ENCODE measurements at places on chromosomes 1 and 21.
A peak's percentile ranks its signal among the peaks of the same experiment; 100 is the strongest.

GRCh38 chr1:244088161-244088560 lies 37.1 kb downstream of the ZBTB18 start:
- no peak for DNase-seq

DNA sequence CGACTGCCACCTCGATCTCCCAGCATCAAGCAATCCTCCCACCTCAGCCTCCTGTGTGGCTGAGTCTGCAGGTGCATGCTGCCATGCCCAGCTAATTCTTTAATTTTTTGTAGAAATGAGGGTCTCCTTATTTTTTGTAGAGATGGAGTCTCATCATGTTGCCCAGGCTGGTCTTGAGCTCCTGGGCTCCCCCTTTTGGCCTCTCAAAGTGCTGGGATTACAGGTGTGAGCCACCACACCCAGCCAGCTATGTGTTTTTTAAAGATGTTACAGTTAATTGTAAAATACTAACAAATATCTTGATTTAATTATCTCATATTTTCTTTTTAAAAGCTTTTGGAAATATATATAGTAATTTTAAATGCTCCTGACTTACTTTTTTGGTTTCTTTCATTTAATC lies 181.3 kb upstream of the DMRTA2 start:
- peak; percentile 13 for DNase-seq

GRCh38 chr1:162676750-162677149 lies 44.5 kb downstream of the DDR2 start:
- no peak for DNase-seq

- no peak for DNase-seq
These were observed 145.5 kb upstream of the POGK start for GRCh38 chr1:166693673-166694297.

- no peak for DNase-seq
These were observed 37.5 kb upstream of the ATP2B4 start for GRCh38 chr1:203589171-203589570.

DNA sequence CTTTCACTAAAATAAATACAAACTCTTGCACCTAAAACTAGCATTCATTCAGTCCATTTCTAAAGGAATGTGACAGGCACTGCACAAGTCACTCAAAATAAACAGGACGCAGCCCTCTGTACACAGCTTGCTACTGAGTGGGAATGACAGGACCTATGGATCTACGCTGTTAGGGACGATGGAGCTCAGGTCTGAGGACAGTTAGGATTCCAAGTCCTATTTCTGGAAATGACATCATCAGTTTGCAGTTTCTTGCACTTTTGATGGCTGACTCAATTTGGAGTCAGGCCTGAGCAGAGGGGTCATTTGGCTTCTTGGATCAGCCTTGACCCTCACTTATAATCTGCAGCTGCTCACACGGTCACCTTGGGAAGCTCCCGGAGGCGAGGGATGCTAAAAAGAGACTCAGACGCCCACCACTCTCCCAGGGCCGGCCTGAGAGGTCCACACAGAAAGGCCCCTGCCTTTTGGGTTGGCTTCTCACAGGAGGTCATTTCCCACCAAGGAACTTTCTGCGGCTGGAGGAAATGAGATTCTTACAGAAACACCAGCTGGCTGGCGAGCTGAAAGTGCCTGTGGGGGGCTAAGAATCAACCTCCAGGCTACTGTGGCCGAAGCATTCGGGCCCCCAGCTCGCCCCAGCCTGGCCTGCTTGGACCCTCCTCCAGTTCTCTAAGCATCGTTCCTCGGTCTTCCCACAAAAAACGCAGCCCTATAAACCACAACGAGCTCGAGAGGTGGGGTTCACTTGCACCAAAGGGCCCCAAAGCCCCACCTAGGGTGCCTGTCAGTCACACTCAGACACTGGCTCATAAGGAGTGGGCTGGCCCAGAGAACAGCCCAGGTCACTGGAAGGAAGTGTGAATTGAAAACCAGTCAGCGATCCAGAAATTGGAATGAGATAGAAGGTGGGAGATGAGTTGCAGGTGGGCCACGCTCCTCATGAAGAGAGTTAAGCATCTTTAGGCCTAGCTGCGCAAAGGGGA lies 8.9 kb upstream of the PDE9A start:
- no peak for DNase-seq

DNA sequence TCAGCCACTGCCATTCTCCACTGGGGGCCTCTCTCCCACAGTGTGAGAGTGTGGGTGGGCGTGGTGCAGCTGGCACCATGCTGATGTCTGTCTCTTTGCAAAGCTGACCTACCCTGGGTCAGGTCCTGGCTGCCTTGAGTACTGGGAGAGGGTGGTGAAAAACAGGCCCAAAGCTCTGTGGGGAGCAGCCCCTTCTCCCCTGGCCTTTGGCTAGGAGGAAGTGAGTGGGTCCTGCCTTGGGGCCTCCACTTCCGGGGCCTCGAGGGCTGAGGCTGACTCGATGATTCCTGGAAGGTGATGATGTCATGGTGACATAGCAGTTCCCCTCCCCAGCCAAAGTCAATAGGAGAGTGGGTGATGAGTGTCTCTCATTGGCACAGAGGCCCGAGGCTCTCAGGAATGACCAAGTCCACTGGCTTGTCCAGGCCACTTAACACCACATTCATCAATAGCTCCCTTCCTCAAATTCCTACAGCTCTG lies 53.0 kb downstream of the IER5 start:
- DNase-seq: no peak

- peak; percentile 55 for DNase-seq
These were observed 36.5 kb downstream of the MCOLN2 start for GRCh38 chr1:84960371-84960770.

DNA sequence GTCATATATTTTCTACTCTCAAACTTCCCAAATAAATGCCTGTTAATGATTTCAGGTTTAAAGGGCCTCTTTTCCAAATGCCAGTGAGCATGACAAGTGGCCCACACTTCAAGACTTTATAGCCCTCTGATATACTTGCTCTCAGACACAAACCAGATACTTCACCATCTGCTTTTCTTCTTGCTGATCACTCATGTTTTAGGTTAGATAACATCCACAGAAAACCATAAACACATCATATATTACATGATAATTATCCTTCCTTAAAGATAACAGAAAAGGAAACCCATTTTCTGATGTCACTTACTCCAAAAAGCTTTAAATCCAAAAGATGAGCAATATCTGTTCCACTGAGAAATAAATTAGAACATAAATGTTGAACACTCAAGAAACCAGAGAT lies 723.5 kb downstream of the LTN1 start:
- DNase-seq: no peak

- DNase-seq: no peak
These were observed 48.8 kb downstream of the NID1 start for GRCh38 chr1:236016083-236016482.

DNA sequence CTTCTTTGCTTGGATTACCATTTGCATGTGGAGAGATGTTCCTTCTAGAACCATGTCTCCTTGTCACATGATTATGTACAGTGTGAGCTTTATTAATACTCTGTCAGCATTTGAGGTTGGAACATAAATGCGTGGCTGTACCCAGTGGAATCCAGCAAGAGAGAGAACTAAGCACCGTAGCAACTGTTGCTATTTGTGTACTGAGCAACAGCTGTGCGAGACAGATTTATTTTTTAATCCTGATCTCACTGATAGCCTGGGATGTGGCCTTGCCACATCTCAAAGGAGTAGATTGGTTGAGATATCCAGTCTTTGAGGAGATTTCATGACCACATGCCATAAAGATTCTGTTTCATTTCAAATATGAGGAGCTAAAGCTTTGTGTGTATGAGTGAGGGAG lies 43.4 kb downstream of the KIF1B start:
- no peak for DNase-seq

DNA sequence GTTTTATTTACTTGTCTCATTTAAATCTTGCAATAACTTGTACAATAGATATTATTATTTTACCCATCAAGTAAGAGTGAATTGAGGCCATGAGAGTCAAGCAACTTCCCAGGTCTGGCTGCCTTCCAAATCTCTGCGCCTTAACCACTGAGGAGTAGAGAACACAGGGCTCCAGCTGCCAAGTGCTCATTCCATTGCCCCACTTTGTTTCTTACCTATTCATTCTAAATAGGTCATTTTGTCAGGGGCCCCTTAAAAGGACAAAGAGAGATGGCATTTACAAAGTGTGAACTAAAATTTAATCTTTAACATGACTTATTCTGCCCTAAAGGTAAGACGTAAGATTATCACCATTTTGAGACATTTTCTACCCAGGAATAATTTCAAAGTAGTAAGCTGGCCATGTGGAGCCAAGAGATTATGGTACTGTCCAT lies 3.5 kb downstream of the PPP1R15B start:
- no peak for DNase-seq

DNA sequence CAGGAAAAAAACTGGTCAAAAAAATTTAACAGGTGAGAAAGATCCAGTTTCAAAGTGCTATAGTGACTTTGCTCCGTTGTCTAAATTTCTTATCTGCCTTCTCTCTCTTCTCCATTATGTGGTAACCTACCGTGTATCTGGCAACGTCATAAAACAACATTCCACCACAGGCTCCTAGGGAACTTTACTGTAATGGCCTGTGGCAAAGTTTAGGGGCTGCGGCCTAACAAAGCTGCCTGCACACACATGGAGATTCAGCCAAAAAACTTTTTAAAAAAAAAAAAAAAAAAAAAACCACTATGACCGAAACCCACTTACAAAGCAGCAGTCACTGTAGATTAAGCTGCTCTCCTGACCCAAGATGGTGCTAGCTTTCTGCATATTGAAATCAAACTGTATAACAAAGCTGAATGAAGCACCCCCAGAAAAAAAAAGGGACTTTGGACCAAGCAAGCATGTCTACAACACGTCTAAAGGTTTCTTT lies 202.6 kb downstream of the SLC45A1 start:
- peak; percentile 40 for DNase-seq

GRCh38 chr1:229147072-229147471 lies 123.8 kb upstream of the RAB4A start:
- DNase-seq: peak; percentile 37

DNA sequence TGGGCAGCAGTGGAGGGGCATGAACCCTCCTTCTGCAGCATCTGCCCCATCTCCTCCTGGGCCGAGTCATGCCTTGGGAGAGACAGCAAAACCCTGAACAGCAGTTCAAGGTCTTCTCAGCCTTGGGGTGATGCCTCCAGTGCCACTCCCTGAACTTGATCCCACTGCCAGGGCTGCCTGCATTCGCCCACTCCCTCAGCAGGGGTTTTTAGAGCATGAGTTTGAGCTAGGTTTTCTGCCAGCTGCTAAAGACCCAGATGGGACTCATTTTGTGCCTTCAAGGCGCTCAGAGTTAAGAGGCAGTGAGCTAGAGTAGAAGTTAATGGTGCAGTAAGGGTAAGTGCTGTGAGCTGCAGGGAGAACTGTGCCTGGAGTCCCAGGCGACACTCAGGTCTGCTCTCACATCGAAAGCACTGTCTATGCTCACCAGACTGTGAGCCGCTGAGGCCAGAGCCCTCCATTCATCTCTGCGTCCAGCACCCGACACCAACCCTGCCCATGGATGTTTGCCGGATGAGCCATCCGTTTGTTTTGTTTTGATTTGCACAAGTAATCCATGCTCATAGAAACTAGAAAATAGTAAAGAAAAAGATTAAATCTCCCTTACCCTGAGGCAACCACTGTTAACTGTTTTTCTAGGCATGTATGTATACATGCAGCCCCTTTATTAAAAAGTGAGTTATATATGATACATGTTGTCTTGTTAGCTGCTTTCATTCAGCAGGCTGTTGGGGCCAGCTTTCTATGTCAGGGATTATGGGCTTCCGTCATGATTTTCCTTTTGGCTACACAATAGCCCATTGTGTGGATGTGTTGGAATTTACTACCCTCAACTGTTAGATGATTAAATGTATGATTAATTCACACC lies 67.8 kb downstream of the VPS26C start:
- no peak for DNase-seq
